CD4-positive, CD25-positive, alpha-beta regulatory T cell (primary cell): ENCODE measurements at places on chromosomes 11 and 22. TPM values are rescaled to one million over a fixed set of nuclear protein-coding genes. Genes with fewer than 3 reads are reported as not detected.
A peak's percentile ranks its signal among the peaks of the same experiment; 100 is the strongest.

DNA sequence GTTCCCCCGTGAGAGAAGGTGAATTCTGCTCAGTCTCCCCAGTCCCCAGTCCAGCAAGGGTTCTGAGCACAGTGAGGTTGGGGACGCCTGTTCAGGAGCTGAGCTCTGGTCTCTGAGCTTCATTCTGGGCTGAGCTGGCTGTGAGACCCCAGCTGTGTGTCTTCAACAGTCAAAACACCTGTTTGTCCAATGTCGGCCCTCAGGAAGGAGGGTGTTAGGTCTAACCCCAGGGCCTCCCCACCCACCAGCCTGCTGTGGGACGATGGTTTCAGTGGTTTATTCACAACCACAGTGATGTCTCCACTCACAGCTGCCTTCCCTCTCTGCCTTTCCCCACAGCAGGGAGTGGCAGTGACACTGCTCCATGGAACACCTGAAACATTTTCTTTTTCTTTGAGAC is 1282.9 kb downstream of the TBC1D22A start:
- no peak overlapping the region for H3K27ac ChIP-seq
- no peaks in the 10 kb centered on the region for H3K4me1 ChIP-seq
- no peaks in the 10 kb centered on the region for H3K27me3 ChIP-seq
- no peak for DNase-seq
- no peaks in the 10 kb centered on the region for H3K36me3 ChIP-seq

DNA sequence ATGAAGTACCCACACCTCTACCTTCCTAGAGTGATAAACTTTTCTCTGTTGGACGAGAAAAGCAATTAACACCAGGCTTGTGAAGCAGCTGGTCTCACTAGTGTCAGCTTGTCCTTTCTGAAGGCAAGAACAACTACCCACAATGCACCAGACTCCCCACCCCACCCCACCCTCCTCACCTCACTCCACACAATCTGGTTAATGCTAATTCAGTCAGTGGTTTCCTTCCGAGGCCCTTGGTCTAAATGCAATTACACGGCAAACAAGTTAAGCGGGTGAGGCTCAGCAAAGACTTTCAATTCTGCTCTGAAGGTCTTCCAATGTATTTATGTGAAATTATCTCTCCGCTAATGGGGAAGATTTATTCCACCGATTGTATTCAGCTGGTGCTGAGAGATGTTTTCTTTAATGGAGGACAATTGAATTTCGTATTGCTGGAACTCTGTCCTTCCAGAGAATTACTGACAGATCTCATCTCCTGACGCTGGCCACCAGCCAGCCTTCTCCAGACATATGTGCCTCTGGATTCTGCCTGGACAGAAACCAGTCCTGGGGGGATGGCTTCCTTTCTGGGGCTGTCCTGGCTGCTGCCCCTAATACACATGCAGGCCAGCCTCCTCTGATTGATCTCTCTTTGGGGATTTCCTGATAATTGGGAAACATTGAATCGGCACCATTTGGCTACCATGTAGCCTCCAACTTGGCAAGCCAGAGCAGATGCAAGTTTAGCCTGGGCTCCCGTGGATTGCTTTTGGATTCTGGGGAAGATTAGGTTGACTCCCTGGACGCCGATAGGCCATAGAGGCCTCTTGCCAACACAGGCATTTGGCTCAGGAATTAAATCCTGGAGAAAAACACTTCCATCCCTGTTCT is 165.8 kb upstream of the NARS2 start:
- no peak overlapping the region for H3K27ac ChIP-seq
- H3K27me3 ChIP-seq, result peaks cover 2% of the 10 kb centered on the region
- no peaks in the 10 kb centered on the region for H3K4me1 ChIP-seq
- no peak overlapping the region for H3K4me3 ChIP-seq
- H3K36me3 ChIP-seq, result no peaks in the 10 kb centered on the region

DNA sequence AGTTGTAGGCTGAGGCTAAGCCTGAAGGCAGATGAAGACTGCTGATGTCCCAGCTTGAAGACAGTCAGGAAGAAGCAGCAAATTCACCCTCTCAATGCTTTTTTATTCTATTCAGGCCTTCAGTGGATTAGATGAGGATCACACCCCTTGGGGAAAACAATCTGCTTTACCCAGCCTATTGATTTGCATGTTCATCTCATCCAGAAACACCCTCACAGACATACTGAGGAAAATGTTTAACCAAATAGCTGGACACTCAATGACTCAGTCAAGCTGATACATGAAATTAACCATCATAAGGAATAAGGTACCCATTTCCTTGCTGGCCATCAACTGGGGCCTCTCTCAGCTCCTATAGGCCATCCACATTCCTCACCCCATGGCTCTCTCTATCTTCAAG is 549.9 kb upstream of the CCDC90B start:
- no peak overlapping the region for H3K4me3 ChIP-seq
- no peaks in the 10 kb centered on the region for H3K36me3 ChIP-seq
- H3K4me1 ChIP-seq, result no peaks in the 10 kb centered on the region
- no peak for DNase-seq

- H3K4me1 ChIP-seq, result no peaks in the 10 kb centered on the region
- no peaks in the 10 kb centered on the region for H3K36me3 ChIP-seq
- no peak overlapping the region for H3K27ac ChIP-seq
- DNase-seq, result no peak
- H3K27me3 ChIP-seq, result no peaks in the 10 kb centered on the region
These were observed 323.9 kb downstream of the CADM1 start for GRCh38 chr11:115180272-115180671.

GRCh38 chr22:50189184-50189848 is 3.6 kb downstream of the TRABD start:
- no peak overlapping the region for H3K4me3 ChIP-seq
- H3K36me3 ChIP-seq, result peaks cover 2% of the 10 kb centered on the region
- H3K27me3 ChIP-seq, result no peaks in the 10 kb centered on the region
- no peak for DNase-seq

- peak overlapping the region; percentile 78 for H3K4me3 ChIP-seq
- no peaks in the 10 kb centered on the region for H3K27me3 ChIP-seq
- H3K4me1 ChIP-seq, result peaks cover 74% of the 10 kb centered on the region
- H3K27ac ChIP-seq, result peak overlapping the region; percentile 68
- peak; percentile 20 for DNase-seq
These were observed 58.6 kb downstream of the SYTL2 start for GRCh38 chr11:85752201-85752889.

- H3K27me3 ChIP-seq, result peaks cover 2% of the 10 kb centered on the region
- H3K36me3 ChIP-seq, result no peaks in the 10 kb centered on the region
- H3K27ac ChIP-seq, result no peak overlapping the region
- H3K4me3 ChIP-seq, result no peak overlapping the region
These were observed 436.4 kb upstream of the CCDC90B start for GRCh38 chr11:83722392-83723119.

DNA sequence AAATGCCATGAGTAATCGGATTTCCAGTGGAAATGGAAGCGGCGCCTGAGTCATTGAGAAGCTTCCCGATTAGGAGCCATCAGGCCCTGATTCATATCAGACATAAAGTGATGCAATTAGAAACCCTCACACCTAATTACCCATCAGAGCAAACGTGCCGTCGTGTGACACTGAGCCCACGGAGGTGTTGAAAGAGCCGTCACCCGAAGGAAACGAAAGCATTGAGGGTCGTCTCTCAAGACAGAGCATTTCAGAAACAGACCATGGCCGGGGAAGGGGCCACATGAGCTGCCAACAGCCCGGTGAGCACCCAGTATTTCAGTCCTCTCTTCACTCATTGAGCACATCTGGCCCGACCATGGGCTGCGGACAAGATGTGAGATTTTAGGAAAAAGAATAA is 829.3 kb downstream of the TBC1D22A start:
- H3K27ac ChIP-seq, result no peak overlapping the region
- no peak for DNase-seq
- H3K27me3 ChIP-seq, result no peaks in the 10 kb centered on the region
- no peaks in the 10 kb centered on the region for H3K36me3 ChIP-seq
- H3K4me1 ChIP-seq, result no peaks in the 10 kb centered on the region

DNA sequence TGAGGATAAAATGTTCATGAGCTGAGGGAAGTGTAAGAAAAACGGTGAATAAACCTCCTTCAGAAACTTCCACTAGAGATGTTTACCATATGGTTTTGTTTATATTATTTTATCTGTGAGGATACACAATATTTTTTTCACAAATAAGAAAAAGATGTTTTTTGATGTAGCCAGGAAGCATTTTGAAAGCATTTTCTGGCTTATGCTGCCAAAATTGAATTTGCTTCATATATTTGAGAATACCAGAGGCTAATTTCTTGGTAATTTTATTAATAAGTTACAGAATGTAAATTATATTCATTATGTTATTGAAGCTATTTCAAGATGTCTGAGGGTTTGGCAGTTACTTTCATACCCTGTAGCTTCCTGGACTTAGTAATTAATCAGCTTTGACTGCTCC is 686.6 kb downstream of the LUZP2 start:
- no peak overlapping the region for H3K4me3 ChIP-seq
- H3K4me1 ChIP-seq, result no peaks in the 10 kb centered on the region
- H3K27me3 ChIP-seq, result no peaks in the 10 kb centered on the region
- no peak overlapping the region for H3K27ac ChIP-seq
- no peak for DNase-seq

GRCh38 chr11:40175980-40176379 is 1283.5 kb downstream of the LRRC4C start:
- H3K4me3 ChIP-seq, result no peak overlapping the region
- H3K27me3 ChIP-seq, result no peaks in the 10 kb centered on the region
- no peak for DNase-seq
- no peaks in the 10 kb centered on the region for H3K36me3 ChIP-seq
- H3K4me1 ChIP-seq, result no peaks in the 10 kb centered on the region
- H3K27ac ChIP-seq, result no peak overlapping the region

DNA sequence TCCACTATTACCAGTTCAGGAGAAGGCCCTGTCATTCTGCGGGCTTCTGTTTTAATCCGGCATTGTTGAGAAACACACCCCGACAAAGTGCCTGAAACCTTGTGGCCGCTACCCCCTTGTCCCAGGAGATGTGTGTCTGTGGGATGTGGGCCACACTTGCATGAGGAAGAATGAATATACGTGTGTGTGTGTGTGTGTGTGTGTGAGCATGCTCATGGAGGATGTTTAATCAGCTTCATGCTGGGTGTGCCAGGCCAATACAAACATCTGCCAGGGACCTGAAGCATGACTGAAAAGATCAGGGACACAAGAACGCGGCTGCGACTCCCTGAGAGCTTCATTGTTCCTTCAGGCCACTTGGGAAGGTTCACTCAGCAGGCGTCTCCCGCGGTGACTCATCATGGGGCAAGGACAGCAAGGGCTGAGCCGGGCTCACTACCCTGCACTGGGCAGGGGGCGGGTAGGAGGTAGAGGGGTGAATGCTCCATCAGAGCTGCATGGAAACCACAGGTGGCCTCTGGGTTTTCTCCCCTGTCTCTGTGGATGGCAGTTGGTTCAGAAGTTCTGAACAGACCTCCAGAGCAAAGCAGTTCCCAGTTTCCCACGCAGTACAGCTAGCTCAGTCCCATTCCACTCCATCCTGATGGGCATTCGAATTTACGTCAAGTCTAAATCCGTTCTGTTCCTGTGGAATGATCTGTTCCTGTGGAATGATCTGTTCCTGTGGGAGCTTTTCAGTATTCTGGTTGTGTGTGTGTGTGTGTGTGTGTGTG is 7.0 kb upstream of the MALAT1 start:
- H3K4me1 ChIP-seq, result peaks cover 12% of the 10 kb centered on the region
- H3K4me3 ChIP-seq, result no peak overlapping the region
- no peak overlapping the region for H3K27ac ChIP-seq
- H3K27me3 ChIP-seq, result no peaks in the 10 kb centered on the region
- no peak for DNase-seq
- H3K36me3 ChIP-seq, result no peaks in the 10 kb centered on the region

DNA sequence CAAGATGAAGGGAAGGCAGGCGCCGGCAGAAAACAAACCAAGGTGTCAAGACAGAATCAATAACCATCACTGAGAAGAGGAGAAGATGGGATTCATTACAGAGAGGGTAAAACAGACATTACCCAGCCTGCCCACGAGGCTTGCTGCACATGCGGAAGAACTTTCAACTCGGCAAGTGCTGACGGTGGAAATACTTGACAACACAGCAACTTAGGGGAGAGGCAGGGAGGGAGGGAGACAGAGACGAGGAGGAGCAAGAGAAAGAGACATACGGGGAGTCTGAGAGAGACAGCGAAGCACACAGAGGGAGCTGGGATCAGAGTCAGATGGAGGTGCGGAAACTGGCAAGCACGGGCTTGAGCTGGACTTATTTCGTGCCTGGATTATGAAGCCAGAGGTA is 129.3 kb upstream of the NECTIN1 start:
- H3K4me3 ChIP-seq, result no peak overlapping the region
- H3K4me1 ChIP-seq, result no peaks in the 10 kb centered on the region
- no peaks in the 10 kb centered on the region for H3K27me3 ChIP-seq
- no peaks in the 10 kb centered on the region for H3K36me3 ChIP-seq

DNA sequence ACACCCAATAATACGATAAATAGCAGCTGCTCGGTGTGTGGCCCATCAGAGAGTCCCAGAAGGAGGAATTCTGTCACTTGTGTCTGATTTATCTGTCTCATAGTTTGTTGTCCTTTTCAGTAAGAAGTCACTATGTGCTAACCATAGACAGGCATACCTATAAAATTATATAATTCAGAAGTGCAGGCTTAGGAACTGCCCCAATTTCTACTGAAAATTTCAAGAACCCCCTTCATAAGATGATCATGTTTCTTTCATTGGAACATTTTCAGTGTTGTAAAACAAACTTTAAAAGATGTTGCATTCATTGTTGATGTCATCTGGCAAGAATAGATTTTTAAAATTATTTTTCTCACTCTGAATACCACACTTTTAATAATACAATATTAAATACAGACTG is at the start of gene OR2D2:
OR2D2 (minus strand) TSS at position 101 of the 400 bp plus-strand sequence; CDS start at position 101, 0 bp downstream.
- DNase-seq, result no peak
- H3K4me1 ChIP-seq, result no peaks in the 10 kb centered on the region
- H3K27ac ChIP-seq, result no peak within 1 kb of the TSS
- H3K27me3 ChIP-seq, result peaks cover 6% of the 10 kb centered on the region

Gene BRSK2
- total RNA-seq, result 0.42 TPM

Gene SEPTIN3
- total RNA-seq, result 0.67 TPM

Gene KRTAP5-10
- not detected for total RNA-seq
